Osteoblast (primary cell): ENCODE measurements at places on chromosomes 4 and X.

DNA sequence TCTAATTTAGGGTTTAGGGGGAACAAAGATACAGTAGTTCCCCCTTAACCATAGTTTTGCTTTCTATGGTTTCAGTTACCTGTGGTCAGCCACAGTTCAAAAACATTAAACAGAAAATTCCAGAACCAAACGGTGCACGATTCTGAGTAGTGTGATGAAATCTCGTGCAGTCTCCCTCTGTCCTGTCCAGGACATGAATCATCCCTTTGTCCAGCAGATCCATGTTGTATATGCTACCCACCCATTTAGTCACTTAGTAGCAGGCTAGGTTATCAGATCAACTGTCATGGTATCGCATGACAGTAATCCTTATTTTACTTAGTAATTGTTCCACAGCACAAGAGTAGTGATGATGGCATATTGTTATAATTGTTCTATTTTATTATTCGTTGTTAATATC lies 556.1 kb downstream of the IL1RAPL1 start:
- no peak for DNase-seq

DNA sequence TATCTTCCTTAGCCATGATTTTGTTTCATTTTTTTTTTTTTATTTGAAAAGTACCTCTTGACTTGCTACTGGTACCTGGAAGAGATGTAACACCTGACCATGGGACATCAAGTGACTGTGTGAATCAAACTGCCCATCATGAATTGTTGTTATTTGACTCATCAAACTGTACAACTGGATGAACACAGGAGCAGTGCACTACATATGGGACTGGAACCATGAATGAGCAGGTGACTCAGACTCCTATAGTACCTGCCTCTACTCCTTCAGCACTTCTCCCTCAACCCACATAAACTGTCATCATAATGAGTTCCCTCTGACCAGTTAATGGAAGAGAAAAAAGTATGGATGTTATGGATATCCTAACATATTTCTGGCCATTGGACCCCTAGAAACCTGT lies 15.9 kb upstream of the UBE2D3 start:
- DNase-seq: no peak

GRCh38 chr4:53067125-53067802 lies 205.1 kb downstream of the RASL11B start:
- no peak for DNase-seq

DNA sequence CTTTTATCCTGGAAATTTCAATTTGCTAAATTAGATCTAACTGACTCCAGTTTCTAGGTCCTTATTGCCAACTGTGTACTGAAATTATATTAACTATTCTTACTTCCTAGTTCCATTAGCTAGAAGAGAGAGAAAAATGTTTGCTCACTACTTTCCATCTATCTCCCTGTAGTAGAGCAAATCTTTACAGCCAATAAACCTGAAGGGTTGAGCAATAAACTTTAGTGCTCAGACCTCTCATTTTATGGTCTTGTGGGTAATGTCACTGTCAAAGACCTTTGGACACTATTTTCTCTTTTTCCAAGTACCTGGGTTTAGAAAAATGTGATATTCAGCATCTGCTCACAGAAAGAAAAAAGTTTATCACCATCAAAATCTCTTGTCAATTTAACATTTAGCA lies 237.5 kb upstream of the GEMIN8 start:
- DNase-seq: no peak

GRCh38 chr4:150209140-150209829 lies 131.0 kb downstream of the DCLK2 start:
- peak; percentile 63 for DNase-seq

DNA sequence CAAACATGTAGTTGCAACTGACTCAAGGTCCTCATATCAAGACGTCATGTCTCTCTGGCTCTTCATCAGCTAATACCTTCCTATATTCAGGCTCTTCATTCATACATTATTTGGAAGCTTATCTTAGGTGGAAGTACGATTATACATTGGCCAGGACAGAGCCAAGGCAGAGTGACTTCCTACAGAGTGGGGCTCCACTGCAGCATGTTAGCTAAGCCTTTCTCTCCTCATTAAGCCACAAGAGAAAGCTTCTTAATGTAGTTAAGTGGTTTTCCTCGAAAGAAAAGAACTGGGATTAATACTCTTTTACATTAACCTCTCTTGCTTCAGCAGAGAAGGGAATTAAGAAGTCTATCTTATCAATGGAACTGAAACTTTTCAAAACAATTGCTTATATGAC lies 15.0 kb downstream of the C4orf33 start:
- DNase-seq: no peak

- no peak for DNase-seq
Measured at GRCh38 chr4:99826016-99826415, 9.4 kb downstream of the DAPP1 start.

DNA sequence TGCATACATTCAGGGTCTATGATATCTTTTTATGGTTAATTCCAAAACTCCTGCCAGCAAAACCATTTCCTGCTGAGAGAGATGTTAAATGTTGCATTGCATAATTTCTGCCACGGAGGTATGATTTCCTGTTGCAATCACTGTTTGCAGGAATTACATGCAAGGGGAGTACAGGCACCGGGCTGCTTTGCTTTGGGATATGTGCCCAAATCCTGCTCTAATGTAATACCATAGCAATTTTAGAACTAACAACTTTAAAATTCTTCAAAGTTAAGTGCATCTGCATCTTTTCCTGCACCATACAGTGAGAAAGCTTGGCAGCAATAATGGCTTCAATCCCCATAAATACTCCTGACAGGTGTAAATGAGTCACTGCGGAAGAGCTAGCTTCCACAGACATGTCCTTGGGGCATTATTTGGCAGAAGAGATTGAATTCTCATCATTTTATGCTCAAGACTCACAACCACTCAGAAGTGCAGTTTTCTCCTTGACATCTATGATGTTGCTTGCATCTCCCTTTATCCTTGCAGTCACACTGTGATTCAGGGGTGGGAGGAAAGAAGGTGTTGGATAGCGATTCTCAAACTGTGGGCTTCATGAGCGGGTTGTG lies 29.6 kb downstream of the TRIM2 start:
- peak; percentile 86 for DNase-seq

DNA sequence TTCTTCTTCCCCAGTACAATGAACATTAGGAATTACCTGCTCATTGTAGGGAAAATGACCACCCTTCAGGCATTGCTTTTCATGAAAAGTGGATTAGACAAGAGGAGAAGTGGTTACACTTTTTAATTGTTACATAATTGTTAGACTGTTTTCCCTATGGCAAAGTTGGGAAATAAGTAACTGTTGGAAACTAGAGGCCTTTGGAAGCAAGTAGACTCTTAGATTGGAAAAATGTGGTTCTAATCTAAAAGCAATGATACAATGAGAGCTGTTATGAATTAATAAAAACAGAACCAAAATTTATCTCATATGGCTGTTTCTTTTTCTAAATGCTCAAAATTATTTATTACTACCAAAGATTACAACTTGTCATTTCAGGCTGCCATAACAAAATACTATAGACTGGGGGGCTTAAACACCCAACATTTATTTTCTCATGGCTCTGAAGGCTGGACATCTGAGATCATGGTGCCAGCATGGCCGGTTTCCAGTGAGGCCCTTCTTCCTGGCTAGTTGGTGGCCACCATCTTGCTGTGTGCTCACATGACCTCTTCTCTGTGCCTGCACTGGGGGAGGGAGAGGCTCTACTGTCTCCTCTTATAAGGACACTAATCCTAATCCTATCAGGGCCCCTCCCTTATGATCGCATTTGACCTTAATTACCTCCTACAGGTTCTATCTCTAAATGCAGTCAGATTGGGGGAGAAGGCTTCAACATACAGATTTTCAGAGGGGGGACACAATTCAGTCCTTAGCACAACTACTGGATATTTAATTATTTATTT lies 12.5 kb downstream of the CC2D2A start:
- DNase-seq: no peak

- no peak for DNase-seq
Measured at GRCh38 chrX:79367907-79368306, 773 bp upstream of the ITM2A start.
